ENCODE measurements at places on chromosomes 2 and 18. TPM values are rescaled to one million over a fixed set of nuclear protein-coding genes. Genes with fewer than 3 reads are reported as not detected.

The CFAP210 gene
- not detected for polyA plus RNA-seq

The ZAP70 gene
- 166 TPM for polyA plus RNA-seq

DNA sequence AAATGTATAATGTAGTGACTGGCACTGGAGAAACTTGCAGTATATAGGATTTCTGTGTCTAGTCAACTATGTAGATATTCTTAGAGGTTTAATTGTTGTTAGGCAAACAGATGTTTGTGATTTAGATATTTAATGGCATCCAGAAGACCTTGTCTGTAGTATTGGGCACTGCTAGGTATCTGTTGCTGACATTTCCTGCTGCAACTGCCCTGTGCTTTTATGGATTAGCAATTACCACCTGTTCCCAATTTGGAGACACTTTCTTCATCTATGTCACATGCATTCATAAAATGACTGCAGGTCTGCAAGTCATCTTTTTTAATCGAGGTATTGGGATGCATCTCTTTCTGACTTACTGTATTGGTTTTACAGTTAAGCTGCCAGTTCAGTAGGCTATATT, 71.3 kb downstream of the ITGA4 start:
- no peak for DNase-seq

- no peak for DNase-seq
Measured at GRCh38 chr18:47606526-47606925, 323.9 kb downstream of the SMAD2 start.

DNA sequence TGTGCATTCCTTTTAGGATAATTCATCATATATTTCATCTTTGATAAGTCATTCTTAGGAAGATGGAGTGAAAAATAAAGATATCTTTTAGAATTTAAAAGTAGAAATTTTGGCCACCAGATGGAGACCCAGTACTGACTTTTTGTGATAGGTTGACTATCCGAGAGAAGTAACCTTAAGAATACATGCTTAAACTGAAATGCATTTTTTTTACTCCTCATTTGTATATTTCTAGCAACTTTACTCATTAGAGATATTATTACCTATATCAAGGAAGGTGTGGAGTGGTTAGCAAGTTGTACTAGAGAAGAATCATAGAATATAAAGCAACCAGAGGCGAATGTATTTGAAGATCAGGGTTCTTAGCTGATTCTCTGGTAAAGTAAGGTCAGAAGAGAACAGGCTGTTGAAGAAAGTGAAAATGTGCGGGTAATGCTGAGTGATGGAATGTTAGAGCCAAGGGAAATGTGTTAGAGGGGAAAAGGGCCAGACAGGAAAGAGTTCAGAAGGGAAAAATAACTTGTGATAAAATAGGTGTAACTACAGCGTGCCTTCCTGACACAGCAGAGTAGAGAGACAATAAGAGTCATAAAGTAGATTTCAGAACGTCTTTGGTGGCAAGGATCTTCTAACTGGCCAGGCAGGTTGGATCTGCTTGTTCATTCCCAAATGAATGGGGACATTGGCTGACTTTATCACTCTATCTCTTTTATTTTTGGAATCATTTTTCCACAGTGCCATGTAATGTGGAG, 52.3 kb downstream of the TDRD15 start:
- DNase-seq = no peak

The ATP8B1 gene
- polyA plus RNA-seq = not detected

The KLHL30 gene
- not detected for polyA plus RNA-seq

The DLX1 gene
- polyA plus RNA-seq = not detected

- DNase-seq = no peak
Measured at GRCh38 chr2:212902421-212902820, 249.0 kb downstream of the IKZF2 start.

The ZBTB7C gene
- not detected for polyA plus RNA-seq

- DNase-seq = no peak
Measured at GRCh38 chr2:24650997-24651642, 142.1 kb downstream of the PTRHD1 start.

DNA sequence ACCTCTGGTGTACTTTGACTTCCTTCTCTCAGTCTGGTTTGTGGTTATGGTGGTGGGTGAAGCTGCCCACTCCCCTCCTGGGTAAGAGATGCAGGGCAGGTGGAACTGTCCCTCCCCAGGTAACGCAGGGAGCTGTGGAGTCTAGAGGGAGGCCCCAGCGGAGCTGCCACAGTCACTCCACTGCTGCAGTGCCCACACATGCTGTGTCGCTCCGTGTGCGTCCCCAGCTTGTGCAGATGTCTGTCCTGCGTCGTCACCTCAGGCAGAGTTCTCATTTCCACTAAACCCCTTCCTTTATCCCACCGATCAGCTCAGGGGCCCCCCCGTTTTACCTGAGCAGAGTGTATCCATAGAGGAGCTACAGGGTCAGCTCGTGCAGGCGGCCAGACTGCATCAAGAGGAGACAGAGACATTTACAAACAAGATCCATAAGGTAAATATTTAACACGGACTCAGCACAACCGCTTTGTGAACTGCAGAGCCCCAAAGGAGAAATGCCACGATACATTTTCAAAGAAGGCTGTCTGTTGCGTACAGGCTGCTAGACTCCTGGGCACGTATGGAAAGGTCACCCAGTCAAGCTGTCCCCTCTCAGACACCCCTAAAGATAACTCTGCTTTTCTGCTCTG, 87.4 kb downstream of the MTCL1 start:
- no peak for DNase-seq

- no peak for DNase-seq
Measured at GRCh38 chr2:222102575-222103349, 196.0 kb downstream of the PAX3 start.

The STK39 gene
- polyA plus RNA-seq = 2.7 TPM

The HOXD12 gene
- polyA plus RNA-seq = not detected

GRCh38 chr2:165874445-165875039, 79.0 kb downstream of the TTC21B start:
- DNase-seq = peak; percentile 58

The PIEZO2 gene
- not detected for polyA plus RNA-seq

- DNase-seq = no peak
Measured at GRCh38 chr2:64655018-64655664, 1.4 kb upstream of the SERTAD2 start.

The HOXD10 gene
- polyA plus RNA-seq = not detected

The CNTNAP5 gene
- polyA plus RNA-seq = not detected

The ALPG gene
- not detected for polyA plus RNA-seq

- DNase-seq = no peak
Measured at GRCh38 chr18:25075331-25075730, 276.6 kb downstream of the ZNF521 start.

The RUFY4 gene
- polyA plus RNA-seq = not detected

GRCh38 chr2:101038455-101039255, 36.6 kb downstream of the RPL31 start:
- DNase-seq = no peak

DNA sequence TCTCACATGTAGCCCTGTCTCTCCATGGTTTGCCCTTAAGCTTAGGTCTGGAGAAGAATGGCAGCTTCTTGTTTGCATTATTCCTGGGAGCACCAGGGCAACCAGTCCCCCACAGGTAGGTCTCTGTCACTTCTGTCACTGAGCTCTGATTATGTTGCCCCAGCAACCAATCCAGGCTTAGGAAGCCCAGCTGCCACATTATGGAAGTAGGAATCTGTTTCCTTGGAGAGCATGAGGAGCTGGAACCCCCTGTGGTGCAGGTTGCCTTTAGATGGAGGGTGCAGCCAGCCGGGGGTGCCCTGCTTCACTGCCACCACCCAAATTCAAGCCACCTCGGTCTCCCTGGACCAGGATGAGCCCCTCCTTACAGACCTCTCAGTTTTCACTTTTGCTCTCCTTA, 4.8 kb downstream of the RESP18 start:
- DNase-seq = no peak

The B3GNT7 gene
- not detected for polyA plus RNA-seq

DNA sequence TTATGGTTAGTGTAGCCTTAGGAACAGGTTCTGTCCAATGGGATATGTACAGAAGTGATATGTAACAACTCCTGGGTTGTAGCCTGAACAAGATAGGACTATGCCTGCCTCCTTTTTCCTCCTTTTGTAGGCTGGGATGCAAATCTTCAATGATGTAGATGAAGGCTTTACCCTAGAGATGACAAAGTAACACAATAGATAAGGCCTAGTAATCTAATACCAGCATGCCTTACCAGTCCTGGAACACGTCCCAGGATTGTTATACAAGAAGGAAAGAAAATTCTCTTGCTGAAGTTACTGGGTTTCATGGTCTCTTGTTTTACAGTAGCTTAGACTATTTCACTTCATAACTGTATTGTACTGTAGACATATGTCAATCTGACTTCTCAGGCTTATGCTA, 192.1 kb downstream of the OTX1 start:
- no peak for DNase-seq

The TCF23 gene
- polyA plus RNA-seq = not detected

The OTX1 gene
- not detected for polyA plus RNA-seq

DNA sequence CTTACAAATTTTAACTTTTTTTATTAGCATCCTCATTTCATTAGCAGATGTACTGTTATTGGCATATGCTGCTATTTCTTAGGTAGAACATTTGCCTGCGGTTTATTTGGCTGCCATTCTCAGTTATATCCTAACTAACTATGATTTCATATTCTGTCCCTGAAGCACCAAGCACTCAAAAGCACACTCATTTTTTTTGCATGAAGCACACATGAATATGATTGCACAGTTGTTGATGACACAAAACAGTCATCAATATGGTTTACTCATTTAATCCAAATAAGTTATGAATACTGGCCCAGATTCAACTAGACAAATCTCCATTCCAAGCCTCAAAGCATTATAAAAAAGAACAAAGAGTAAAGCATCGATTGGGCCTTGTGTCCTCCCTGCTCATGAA, 129.4 kb upstream of the CNTNAP5 start:
- DNase-seq = no peak

The TEX44 gene
- not detected for polyA plus RNA-seq

DNA sequence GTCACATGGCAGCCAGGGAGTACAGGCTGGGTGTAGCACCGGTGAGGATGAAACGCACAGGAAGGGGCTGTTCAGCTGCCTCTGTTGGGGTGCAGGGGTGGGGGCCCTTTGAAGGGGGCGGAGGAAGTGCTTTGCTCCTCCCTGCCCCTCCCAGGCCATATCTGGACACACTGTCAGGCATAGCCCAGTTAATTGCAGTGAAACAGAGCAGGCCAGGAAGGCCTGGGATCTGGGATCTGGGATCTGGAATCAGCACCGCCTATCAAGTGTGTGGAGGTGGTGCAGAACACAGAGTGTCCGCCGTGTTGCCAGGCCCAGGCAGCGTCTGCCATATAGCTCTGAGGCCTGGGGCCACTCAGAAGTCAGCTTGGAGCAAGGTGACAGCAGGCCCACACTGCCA, 119.3 kb upstream of the MSH2 start:
- no peak for DNase-seq

The CAPN14 gene
- polyA plus RNA-seq = 0.16 TPM

DNA sequence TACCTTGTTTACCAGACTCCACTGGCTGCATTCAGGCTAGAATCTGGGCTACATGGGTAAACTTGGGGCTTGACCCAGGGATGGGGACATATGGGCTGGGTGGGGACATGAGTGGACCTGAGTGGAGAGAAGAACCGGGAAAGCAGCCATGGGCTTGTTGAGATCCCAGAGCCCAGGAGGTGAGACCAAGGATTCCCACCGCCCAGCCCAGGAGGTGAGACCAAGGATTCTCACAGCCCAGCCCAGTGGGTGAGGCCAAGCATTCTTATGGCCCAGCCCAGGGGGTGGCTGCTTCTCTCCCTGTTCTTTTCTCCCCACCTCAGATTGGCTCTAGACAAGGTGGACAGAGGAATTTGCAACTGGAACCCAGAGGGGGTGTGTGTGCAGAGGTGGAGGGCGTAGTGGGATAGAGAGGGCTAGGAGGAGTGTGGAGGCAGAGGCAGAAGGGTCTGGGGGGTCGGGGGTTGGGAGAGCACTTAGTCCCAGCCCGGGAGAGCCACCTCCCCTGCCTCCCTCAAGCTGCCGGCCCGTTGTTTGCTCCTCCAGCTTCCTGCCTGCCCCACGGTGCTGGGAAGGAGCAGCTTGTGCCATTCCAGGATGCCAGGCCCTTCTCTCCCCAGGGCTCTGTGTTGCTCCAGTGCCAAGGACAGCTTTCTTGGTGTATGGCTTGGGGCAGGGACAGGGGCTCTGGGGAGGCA, 25.6 kb downstream of the GLI2 start:
- DNase-seq = no peak

GRCh38 chr2:134110532-134110931, 143.3 kb upstream of the MGAT5 start:
- DNase-seq = no peak

DNA sequence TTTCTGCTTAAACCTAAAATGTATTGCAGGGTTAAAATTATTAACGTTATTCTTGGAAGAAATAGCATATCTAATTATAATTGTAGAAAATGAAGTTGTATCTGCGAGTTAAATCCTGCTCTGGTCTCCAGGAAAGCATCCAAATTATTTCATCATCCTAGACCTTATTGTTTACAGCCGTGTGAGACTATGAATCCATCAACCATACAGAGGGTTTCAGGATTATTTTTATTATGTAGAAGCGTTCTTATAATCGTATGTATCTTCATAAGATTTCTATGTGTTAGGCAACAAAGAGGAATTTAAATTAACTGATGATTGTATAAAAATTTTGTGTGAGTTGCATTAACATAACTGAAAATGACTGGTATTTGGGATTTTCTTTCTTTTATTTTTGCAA, 14.5 kb upstream of the DSC3 start:
- no peak for DNase-seq

The GALR1 gene
- not detected for polyA plus RNA-seq

DNA sequence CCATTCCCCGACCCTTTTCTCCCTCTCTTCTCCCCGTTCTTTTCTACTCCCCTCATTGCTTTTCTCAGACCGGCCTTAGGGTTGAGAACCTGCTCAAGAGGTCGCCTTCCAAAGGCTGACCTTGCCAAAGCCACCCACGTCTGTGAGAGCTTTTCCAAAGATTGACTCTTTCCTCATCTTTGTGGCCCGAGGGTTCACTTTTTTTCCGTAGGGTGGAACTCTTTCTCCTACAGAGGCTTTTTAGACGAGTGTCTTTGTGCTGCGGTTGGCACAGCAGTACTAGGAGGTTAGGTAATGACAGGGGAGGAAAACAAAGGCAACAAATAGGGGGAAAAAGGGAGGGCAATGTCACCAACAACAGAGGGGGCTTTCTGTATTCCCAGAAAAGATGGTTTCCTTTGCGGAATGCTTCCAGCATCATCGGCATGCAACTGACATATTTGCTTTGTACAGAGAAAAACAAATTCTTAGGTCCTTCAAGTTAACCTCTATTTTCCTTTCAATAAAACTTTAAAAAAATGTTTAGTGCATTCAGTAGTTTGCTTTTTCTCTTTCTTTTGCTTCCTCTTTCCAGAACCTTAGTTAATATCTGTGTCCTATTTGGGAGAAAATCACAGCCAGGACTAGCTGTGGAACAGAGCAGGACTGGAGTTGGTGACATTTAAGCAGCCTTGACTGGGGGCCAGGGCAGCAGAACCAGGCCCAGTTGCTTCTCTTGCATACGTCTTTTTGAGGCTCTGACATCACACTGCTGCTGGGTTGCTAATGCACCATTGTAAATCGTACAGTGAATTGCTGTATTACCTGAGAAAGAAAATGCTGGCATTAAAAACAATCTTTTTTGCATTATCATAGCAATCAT, 188.1 kb upstream of the FANCL start:
- DNase-seq = no peak

GRCh38 chr18:36255072-36255698, 42.3 kb upstream of the FHOD3 start:
- no peak for DNase-seq

- no peak for DNase-seq
Measured at GRCh38 chr2:39996653-39997080, 217.6 kb upstream of the THUMPD2 start.

The CD226 gene
- 27.9 TPM for polyA plus RNA-seq

All from naive thymus-derived CD4-positive, alpha-beta T cell (primary cell).